ENCODE measurements at places on chromosomes 12 and 14.
A peak's percentile ranks its signal among the peaks of the same experiment; 100 is the strongest.

DNA sequence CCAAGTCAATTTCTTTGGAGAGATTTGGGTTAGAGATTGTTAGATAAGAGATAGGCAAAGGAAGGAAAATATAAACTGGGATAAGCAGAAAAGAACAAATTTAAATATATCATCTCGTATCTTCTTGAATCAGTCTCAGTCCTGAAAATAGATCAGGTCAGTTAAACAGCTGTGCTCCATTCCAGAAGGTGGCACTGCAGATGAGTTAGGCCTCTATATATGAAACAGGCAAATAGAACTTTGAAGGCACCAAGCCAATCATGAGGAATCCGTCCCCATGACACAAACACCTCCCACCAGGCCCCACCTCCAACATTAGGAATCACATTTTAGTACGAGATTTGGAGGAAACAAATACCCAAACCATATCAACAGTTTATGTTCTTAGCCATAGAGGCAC is 605.5 kb upstream of the USP15 start:
- peak; percentile 32 for DNase-seq

DNA sequence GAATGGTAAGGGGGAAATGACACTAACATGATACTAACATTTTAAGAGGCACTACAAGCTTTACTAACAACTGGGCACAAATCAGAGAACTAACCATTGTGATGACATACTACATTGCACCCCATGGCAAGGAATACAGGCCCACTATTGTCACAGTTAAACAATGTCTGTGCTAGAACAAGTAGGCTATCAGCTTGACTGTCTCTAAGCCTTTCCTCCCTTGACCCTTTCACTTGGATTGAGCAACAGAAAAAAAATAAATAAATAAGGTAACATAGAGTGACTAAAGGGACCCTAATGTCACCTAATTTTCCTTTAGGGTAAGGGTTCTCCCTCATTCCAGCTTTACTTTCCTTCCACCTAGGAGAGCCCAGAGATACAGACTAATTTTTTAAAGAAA is 4.4 kb downstream of the SLC38A2 start:
- no peak for DNase-seq

DNA sequence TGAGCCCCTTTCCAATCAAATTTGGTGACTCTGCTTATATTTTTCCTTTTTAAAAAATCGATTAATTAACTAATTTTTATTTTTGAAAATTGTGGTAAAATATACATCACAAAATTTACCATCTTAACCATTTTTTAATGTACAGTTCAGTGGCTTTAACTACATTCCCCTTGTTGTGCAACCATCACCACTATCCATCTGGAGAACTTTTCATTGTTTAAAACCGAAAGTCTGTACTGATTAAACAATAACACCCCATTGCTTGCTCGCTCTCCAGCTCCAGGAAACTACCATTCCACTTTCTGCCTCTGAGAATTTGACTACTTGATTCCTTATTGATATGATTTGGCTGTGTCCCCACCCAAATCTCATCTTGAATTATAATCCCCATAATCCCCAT is 283.4 kb downstream of the C12orf75 start:
- DNase-seq, result no peak

- DNase-seq, result peak; percentile 47
These were observed 1.0 kb upstream of the TBK1 start for GRCh38 chr12:64450711-64451486.

GRCh38 chr14:69713209-69713781 is 53.6 kb upstream of the SRSF5 start:
- DNase-seq, result peak; percentile 11

- no peak for DNase-seq
These were observed 105.5 kb downstream of the GPATCH2L start for GRCh38 chr14:76257111-76257803.

- DNase-seq, result no peak
These were observed 109.5 kb downstream of the AEBP2 start for GRCh38 chr12:19548834-19549233.

GRCh38 chr14:61866932-61867920 is 105.0 kb downstream of the SNAPC1 start:
- DNase-seq, result peak; percentile 9

DNA sequence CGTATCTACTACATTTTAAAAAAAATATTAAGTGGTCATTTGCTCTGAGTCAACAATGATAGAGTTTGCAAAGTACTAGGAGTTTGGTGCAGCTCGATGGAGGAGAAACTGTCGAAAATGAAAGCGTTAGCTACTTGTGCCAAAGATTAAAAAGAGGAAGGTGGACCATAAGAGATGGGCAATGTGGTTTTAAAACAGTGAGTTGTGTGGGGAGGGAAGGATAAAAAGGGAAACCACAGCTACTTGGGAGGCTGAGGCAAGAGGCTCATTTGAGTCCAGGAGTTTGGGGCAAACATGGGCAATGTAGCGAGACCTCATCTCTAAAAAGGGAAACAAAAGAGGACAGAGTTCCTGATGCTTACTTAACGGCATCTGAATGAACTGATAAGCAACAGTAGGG is 18.2 kb upstream of the STRAP start:
- DNase-seq, result no peak

DNA sequence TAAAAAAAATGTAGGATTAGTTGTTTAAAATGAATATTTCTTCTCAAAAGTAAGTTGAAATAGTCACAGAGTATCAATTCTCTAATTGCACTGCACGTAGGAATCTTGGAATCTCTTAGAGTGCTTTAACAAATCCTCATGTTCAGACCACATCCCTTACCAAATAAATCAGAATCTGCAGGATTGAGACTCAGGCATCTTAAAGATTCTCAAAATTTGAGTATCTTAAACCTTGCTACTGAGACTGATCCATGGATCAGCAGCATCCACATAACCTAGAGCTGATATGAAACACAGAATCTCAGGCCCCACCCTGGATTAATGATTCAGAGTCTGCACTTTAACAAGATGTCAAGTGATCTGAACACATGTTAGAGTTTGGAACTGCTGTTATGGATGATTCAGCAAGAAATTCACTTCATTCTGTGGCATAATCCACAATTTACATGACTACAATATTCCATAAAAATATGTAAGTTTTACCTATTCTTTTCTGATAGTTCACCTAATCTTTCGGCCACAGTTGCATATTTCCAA is 58.7 kb downstream of the ADAMTS20 start:
- DNase-seq, result no peak
